D721Med (cell line): ENCODE measurements at places on chromosomes 6 and 20.
A peak's percentile ranks its signal among the peaks of the same experiment; 100 is the strongest.

- no peak for DNase-seq
These were observed 100.9 kb upstream of the TCF21 start for GRCh38 chr6:133787859-133788505.

GRCh38 chr6:109313139-109313538 lies 69.1 kb downstream of the CD164 start:
- no peak for DNase-seq

DNA sequence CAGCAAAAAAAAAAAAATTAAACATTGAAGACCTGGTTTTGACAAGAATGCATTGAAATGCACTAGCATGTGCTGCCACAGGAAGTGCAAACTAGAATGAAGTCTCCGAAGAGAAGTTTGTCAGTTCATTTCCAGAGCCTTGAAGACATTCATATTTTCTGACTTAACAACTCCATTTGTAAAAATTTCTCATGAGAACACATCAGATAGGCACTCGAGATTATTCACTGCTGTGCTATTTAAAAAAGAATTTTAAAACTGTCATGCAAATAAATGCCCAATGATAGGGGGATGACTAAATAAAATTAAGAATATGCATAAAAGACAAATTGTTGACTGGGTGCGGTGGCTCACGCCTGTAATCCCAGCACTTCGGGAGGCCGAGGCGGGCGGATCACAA lies 394.6 kb upstream of the JARID2 start:
- DNase-seq, result no peak

DNA sequence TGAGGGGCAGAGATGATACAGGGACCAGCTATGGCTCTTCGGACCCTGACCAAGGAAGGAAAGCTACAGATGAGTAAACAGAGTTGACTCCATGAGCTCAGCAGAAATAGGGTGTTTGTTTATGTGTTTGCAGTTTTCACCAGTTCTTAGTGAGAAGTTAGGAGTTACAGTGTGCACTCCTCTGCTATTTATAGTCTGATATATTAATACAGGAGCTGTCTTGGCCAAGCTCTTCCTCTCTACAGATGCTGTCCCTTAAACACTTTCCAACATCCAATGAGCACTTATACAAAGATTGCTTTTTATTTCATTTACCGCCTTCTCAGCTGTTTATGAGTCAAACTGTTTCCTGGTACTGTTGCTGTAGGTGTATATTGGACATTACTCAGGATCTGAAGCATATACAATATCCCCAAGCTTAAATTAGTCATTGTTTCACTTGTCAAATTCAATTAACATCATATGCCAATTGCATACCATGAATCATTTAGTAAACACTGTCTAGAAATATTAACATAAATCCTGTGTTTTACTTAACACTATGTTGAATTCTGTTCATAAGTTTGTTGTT lies 618.0 kb downstream of the PRKN start:
- DNase-seq, result no peak

DNA sequence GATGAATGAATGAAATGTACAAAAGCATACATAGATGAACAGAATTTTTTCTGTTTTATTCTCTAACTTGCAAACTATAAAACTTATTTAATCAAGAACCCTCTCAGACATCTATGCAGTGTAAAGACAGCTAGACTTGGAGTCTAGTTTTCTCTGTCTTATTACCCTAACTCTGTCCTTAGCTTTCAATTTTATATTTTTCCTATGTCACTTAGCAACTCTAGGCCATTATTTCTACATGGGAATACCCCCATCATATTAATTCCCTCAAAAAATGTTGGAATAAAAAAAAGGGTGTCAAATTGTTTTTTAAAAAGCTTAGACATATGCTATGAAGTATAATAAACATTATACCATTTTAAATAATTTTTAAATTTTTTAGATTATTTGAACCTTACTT lies 1.2 kb downstream of the RHAG start:
- DNase-seq, result no peak

- no peak for DNase-seq
These were observed 8.8 kb downstream of the RPS6KA2 start for GRCh38 chr6:166618251-166618650.

DNA sequence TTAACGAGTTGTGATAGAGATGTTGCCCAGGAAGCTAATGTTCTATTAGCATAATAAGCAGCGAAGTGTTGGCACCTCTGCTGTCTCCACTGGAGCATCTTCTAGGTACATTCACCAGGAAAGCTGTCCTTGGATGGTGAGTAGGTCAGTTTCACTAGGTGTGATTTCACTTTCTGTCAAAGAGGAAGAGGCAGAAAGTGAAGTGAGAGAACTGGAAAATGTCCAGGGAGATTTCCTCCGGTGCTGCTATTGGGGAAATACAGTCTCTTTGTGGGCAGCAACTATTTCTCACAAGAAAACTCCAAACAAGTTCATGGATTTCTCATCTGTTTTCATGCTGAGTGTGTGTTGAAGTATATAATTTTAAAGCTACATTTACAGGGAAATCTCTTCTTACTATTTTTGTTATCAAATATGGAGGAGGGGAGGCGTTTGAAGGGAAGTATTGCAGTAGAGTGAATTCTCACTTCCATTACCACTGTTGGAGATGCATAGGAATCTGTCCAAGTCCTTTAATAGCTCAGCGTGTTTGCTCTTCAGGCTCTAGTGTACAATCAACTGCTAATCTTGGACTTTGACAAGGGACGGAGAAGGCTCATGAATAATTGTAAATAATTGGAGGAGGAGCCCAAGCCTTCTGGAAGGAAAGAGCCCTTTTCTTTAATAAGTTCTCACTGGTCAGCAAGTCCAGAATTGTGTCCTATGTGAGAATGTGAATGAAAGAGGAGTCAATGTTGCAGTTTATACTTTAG lies 16.1 kb upstream of the TSBP1 start:
- no peak for DNase-seq

DNA sequence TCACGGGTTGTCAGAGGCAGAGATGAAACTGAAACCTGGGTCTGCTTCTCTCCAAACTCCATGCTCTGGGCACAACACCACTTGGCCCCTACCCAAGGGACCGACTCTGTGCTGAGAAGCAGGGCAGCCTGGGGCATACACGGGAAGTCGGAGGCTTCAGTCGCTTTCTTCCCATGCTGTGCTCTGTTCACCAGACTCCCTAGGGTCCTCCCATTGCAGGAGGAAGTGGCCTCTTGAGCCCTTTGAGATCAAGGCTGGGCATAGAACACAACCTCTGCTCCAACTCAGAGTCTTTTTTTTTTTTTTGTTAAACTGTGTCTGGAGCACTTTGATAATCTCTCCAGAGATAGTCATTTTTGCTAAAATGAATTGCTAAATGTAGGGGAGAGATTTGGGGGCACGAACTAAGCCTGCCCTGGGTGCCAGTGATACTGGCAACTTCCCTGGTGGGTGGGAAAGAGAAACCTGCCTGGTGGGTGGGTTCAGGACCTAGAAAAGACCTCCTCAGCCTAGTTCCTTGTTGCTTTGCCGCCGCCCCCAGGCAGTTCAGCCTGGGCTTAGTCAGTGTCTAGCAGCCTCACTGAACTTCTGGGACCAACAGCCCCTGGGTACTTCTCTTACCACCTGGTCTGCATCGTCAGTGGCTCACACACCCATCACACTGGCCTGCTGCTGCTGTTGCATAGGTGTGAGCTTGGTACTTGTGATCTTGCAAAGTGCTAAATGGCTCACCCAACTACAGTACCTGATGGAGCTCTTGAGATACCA lies 62.0 kb downstream of the PPP1R14C start:
- DNase-seq, result no peak

GRCh38 chr6:40438246-40438887 lies 148.8 kb downstream of the LRFN2 start:
- DNase-seq, result no peak

DNA sequence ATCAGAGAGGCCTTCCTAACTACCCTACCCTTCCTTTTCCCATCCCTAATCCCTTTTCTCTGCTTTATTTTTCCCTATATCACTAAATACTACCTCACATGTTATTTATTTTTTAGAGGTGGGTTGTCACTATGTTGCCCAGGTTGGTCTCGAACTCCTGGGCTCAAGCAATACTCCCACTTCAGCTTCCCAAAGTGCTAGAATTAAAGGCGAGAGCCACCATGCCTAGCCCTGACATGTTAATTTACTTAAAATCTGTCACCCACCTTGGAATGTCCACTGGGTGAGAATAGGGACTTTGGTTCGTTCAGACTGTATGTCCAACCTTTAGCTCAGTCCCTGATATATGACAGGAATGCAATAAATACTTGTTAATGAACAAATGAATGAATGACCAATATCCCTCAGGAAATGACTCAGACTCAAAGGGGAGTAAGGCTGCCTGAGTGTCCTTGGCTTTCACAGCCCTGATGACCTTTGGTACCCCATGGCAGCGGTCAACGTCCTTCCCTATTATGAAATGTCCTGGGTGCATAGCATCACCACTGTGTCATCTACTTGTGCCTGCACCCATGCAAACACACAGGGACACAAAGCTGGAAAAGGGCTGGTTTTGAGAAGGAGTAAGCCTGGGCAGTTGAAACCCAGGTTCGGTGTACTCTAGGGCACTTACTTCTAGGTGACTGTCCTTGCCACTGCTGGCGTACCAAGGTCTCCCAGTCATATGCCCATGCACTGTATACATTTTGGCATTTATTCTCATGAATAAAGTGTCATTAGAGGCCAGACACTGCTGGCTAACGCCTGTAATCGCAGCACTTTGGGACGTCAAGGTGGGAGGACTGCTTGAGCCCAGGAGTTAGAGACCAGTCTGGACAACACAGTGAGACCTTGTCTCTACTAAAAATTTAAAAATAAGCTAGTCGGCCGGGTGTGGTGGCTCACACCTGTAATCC lies 26.5 kb downstream of the BCL2L1 start:
- DNase-seq, result no peak

GRCh38 chr6:307874-308273 lies 15.6 kb downstream of the DUSP22 start:
- DNase-seq, result no peak

GRCh38 chr6:163128324-163128723 lies 286.2 kb upstream of the QKI start:
- DNase-seq, result no peak

DNA sequence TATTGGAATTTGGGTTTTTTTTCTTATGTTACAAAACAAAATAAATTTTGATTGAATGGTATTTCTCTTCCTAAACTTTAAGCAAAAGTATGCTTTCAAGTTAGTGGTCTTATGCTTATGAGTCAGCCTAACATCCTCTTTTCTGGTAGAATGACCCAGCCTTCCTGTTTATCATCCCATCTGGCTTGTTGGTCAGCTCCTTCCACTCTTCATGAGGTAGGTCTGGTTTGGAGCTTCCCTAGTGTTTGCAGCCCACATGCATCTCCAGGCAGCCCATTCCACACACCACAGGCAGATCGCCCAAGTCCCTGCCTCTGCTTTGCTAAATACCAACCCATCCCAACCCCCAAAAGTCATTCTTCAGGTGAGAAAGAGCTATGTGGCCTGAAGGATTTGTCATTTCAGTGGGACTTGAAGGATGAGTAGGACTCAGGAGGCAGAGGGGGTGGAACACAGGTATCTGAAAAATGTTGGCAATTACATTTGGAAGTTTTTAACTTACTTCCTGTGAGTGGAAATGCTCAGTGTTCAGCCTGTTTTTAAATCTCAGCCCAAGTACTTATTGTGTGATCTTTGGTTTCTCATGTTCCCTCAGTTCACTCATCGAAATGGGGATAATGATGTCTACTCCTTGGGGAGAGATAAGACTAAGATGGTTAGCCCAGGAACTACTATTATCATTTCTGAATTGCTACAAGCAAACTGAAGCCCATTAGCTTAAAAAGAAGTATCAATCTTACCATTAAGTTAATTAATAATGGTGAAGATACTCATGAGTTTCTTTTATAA lies 294.0 kb downstream of the ADGB start:
- DNase-seq, result no peak

DNA sequence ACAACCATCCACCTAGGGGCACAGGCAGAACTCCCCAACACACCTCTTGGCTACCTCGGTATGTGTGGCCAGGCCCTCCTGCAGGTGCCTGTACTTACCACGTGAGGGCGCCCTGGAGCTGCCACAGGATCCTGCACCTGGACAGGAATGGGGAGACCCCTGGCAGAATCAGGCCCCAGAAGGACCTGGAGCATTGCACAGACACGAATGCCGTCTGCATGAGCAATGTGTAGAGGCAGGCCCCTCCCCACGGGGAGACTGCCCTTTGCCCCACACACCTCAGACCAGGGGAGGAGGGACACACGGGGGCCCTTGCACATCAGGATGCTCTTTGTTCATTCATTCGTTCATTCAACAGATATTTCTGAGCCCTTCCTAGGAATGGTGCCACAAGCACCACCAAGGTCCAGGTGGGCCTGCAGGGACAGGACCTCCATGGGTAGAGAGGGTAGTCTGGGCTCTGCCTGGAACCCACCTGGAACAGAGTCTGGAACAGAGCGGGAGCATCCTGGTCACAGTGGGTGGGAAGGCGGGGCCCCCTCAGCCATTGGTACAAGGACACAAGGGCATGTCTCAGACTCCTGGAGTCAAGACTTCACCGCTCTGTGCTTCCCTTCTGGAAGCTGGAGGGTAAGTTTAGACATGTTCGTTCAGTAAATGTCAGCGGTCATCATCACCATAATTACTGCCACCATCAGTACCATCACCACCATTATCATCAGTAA lies 32.3 kb downstream of the YTHDF1 start:
- DNase-seq, result no peak

DNA sequence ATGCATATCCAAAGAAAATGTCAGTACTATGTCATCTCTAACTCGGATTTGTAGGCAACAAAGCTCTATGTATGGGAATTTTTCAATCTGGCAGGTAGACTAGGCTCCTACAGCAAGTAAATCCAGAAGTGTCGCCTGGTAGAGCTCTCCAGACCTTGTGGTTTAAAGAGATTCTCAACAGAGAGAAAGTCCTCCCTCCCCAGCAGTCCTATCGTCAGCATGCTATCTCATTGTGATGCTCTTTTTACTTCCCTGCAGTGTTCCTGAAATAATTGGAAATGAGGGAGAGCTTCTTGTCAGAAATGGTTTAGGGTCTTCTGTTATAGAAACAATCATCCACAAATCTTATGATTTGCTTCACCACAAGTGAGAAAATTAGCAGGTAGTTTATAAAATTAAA lies 395.4 kb downstream of the FRK start:
- DNase-seq, result no peak

GRCh38 chr6:145783796-145784195 lies 30.8 kb downstream of the FBXO30 start:
- DNase-seq, result no peak

DNA sequence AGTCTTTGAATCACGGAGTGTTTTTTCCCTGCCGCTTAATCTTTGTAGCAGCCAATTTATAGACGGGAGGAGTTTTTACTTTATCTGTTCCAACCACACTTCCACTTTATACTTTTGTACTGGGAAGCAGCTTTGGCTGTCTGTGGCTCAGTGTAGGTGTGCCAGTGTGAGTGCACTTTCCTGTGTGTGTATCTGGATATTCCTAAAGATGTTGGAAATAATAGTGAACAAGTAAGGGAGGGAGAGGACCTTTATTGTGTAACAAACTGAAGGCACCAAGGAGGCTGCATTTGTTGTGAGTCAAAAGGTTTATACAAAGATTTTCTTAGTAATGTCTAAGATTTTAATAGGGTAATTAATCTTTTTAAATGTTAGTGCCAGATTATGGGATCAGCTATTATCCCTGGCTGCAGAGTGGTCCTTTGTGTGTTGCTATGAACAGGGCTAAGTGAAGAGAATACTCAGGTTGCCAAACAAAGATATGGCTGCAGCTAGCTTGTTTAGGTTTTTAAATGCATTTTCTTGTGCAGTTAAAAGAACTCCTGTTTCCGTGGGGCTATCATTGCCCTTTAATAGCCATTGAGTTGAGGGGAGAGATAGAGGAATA lies 226.3 kb downstream of the RNF144B start:
- peak; percentile 28 for DNase-seq

- DNase-seq, result no peak
These were observed 85.4 kb downstream of the PLCG1 start for GRCh38 chr20:41222703-41223102.

GRCh38 chr6:136783495-136784270 lies 8.6 kb downstream of the MAP3K5 start:
- no peak for DNase-seq

GRCh38 chr6:51323056-51323455 lies 504.4 kb downstream of the TFAP2B start:
- DNase-seq, result peak; percentile 3
